IMR-90 (cell line): ENCODE measurements at places on chromosomes 7 and 10. TPM values are rescaled to one million over a fixed set of nuclear protein-coding genes. Genes with fewer than 3 reads are reported as not detected.

DNA sequence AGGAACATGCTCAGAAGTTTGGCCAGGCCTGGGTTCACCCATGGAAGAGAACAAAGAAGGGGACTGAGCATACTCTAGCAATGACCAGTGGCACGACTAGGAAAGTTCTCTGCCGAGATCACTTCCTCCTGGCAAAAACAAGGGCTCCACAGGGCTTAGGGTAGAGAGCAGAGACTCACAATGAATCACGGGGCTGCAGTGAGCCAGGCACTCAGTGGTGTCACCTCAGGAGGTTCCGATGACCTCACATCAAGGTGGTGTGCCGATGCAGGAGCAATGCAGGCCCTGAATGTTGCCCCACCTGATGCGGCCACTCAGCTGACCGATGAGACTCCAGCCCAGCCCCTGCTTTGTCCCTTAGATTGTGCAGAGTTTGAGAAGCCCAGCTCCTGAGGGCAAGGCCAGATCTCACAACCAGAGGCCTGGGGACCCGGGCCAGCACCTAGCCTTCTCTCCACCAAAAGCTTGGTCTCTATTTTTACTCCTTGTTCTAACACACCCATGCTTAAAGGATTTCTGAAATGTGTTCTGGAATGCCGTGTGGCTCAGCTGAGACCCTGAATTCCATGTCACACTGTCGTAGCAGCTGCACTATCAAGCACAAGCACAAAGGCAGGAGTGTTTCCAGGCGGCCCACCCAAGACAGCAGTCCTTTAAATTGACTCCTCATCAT, 60.9 kb downstream of the COBL start:
- no peak for DNase-seq

- peak; percentile 15 for DNase-seq
Observed at GRCh38 chr7:92228100-92228499, 17.6 kb downstream of the KRIT1 start.

DNA sequence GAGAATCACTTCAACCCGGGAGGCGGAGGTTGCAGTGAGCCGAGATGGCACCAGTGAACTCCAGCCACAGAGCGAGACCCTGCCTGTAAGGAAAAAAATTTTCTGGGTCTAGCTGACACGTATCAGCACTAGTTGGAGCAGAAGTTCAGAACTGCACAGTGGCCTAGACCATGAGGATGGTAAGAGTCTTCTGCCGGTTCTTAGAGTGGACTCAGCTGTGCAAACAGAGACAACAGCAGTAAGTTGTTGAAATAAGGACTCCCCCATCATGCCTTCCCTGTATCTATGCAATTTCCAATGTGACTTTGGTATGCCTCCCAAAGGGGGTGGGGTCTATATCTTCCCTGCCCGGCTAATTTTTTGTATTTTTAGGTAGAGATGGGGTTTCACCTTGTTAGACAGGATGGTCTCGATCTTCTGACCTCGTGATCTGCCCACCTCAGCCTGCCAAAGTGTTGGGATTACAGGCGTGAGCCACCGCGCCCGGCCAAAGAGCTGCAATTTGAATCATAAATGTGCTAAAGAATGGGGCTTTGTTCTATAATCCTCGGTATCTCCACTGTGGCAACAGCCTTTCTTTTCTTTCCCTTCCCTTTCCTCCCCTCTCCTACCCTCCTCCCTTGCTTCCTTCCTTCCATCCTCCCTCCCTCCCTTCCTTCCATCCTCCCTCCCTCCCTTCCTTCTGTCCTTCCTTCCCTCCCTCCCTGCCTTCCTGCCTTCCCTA, 14.5 kb upstream of the RNF216 start:
- no peak for DNase-seq

GRCh38 chr7:92815412-92815811, 21.0 kb downstream of the CDK6 start:
- no peak for DNase-seq

GRCh38 chr10:88457660-88458059, 125.5 kb downstream of the RNLS start:
- DNase-seq, result no peak

GRCh38 chr7:117217106-117218035, 105.5 kb downstream of the WNT2 start:
- DNase-seq, result peak; percentile 82

GRCh38 chr7:106424476-106425016, 139.8 kb upstream of the NAMPT start:
- DNase-seq, result no peak

GRCh38 chr7:76395965-76396726, 13.4 kb downstream of the SSC4D start:
- no peak for DNase-seq

DNA sequence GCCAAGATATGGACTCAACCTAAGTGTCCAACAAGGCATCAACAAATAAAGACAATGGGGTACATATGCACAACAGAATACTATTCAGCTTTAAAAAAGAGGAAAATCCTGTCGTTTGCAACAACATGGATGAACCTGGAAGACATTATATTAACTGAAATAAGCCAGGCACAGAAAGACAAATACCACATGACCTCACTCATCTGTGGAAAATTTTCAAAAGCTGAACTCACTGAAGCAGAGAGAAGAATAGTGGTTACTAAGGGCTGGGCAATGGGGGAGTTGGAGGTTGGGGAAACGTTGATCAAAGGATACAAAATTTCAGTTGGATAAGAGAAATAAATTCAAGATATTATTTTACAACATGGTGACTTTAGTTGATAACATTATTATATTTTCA, 221.4 kb upstream of the PITRM1 start:
- no peak for DNase-seq

GRCh38 chr7:55536619-55537457, 35.5 kb downstream of the VOPP1 start:
- no peak for DNase-seq

- DNase-seq, result no peak
Observed at GRCh38 chr7:100475549-100475948, 3.5 kb downstream of the TSC22D4 start.

DNA sequence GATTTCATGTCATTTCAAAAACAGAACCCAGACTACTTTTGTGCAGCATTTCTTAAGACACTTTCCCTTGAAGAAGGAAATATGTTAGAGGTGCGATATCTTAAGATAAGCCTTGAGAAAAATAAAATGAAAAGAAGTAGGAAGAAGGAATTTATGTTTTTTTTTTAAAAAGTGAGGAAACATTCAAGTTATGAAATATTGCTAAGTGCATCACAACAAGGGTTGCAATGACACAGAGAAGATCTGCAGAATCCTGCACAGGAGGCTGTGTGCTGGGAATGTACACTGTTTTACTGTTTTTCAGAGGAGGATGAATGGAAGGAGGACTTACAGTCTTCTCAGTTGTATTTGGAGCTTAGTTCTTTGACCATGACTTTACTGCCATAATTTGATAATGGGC, 79.8 kb upstream of the NME8 start:
- no peak for DNase-seq

- no peak for DNase-seq
Observed at GRCh38 chr7:80373429-80374032, 138.3 kb downstream of the GNAT3 start.

GRCh38 chr7:101916041-101916800, 98.8 kb downstream of the CUX1 start:
- no peak for DNase-seq

- DNase-seq, result no peak
Observed at GRCh38 chr7:111654343-111654742, 92.1 kb upstream of the IMMP2L start.

DNA sequence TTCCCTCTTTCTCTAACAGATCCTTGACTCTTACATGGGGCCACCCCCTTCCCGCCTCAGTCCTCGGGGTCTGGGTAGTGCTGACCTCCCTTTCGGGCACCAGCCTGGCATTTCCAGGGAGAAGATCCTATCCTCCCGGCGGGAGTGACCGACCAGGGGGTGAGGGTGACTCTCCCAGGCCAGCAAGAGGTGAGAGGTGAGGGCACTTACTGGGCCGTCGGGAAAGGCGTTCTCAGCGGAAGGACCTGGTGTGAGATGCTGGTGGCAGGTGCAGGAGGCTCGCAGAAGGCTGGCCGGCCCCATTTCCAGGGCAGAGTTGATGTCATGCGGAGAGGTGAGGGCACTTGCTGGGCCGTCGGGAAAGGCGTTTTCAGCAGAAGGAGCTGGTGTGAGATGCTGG, 4.2 kb upstream of the FOXL3 start:
- DNase-seq, result no peak

DNA sequence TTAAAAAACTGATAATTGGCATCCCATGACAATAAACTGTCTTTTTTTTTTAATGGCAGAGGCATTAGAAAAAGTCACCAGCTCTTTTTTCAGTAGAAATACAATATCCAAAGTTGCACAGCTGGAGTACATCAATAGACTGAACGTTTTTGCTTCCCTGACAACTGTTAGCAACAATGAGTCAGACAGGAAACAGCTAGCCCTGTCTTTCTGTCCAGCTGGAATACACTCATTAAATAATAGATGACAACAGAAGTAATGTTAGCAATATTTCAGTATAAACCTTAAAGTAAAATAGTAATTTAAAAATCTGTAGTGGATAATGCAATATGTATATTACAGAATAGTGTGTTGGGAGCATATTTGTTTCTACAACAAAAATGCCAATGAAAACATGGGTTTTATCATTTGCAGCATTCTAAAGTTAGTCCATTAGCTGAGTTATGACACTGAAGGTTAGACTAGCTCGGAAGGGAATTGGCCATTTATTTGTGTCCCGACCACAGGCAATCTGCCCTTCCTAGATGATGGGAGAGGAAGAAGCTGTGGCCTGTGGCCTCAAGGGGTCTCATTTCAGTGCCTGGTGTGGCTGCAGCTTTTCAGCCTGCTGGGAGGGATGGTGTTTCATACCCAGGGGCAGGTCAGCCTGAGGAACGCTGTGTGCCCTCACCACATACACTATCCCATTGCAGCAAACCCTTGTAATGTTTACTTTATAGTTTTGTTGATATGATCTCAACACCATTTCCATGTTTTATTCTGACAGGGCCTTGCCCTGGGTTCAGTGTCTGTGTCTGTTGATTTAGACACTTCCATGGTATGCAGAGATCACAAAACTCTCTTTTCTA, 173.3 kb downstream of the SLC16A9 start:
- peak; percentile 92 for DNase-seq

- DNase-seq, result no peak
Observed at GRCh38 chr10:110811791-110812581, 59.7 kb upstream of the PDCD4 start.

GRCh38 chr10:79943871-79944270, 5.0 kb downstream of the SFTPD start:
- no peak for DNase-seq

DNA sequence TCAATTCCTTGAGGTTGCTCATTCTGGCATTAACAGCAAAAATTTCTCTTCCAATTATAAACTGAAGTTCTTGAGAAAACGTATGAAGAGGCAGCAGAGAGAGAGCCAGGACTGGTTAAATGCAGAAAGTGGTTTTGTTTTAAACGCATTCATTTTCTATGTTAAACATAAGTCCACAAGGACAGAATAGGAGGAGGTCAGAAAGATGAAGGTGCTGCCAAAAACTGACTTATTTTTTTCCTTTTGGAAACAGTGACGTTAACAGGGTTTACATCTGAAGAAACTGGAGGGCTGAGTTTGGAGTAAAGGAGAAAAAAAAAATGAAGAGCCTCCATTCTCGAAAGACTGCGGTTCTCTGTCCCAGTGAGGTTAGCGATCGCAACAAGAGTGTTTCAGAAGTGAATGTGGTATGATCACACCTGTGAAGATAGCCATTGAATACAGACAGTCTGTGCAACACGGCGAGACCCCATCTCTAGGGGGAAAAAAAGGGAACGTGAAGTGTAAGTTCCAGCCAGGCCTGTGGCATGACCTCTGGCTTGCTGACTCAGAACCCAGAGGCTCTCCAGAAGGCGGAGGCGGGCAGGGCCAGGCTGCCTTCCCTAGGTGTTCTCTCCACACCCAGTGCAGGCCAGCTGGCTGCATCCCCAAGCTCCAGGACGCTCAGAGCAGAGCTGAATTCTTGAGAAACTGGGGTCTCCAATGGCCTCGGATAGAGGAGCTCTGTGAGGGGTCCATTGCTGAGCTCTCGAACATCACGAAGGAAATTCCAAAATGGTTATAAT, 84.0 kb downstream of the CHST15 start:
- no peak for DNase-seq

DNA sequence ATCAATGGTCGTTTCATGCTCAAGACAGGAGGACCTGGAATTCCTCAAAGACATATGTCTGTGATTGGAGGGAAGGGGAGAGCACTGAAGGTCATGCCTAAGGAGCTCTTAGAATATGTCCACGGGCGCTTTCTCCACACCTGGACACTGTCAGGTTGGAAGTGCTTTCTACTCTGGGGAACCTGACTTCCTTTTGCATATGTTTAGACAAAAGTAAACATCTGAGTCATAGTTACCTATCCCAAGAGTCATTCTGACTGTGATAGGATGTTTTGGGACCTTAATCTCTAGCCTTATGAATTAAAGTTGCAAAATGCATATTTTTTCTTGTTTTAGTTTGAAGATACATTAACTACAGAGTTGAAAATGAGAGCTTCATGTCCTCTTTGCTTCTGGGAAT, 251.7 kb downstream of the KLF6 start:
- no peak for DNase-seq

DNA sequence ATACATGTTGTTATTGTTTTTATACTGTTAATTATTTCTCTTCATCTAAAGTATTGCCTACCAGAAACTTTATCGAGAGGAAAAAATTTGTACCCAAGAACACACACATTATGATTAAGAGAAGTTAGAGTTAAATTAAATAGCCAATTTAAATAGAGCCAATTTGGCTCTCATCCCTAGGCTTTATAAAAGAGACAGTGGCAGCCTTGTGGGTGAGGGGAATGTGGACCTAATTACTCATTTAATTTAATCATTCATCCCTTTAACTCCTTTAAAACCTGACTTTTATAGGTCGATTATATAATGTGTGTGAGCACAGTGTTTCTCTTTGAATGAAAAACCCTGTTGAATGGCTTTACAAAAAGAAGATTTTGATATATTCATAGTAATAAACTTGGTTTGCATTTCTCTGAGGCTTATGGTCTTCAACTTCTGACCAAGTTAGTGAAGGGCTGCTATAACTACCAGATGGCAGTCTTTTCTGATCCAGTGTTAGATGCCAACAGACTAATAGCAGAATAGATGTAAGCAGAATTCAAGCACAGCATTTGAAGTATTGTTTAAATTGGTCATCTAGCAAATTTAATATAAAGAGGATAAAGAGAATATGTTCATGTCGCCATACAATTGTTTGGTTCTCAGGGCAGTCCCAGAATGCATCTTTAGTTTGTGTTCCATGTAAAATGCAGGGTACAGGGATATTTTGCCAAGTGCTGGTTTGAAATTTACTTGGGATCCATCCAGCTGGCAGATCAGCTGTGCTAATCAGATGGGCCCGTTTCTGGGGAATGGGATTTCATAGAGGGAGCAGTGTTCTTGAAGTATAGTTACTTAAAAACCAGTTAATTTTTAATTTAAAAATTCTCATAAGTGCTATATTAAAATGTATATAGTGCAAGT, 25.3 kb downstream of the ADD3 start:
- DNase-seq, result no peak

GRCh38 chr7:151276666-151277590, 28.4 kb upstream of the SMARCD3 start:
- peak; percentile 65 for DNase-seq

Gene AMZ1
- total RNA-seq, result 0.54 and 0.83 TPM in 2 replicates

Gene PSMC2
- total RNA-seq, result 311 and 353 TPM in 2 replicates

Gene XRCC2
- 3.6 and 5.6 TPM in 2 replicates for total RNA-seq

Gene ZNF722
- total RNA-seq, result not detected in 2 replicates

Gene SPAM1
- total RNA-seq, result not detected in 2 replicates

Gene KCND2
- under 0.01 TPM in 2 replicates for total RNA-seq

Gene LGI1
- total RNA-seq, result not detected in 2 replicates

Gene CARD11
- total RNA-seq, result 0.18 and 0.28 TPM in 2 replicates

Gene STARD3NL
- total RNA-seq, result 69.7 and 102 TPM in 2 replicates

Gene INMT
- total RNA-seq, result 1.7 and 2.2 TPM in 2 replicates

Gene PLAC9
- total RNA-seq, result 1.6 and 1.9 TPM in 2 replicates

Gene AEBP1
- total RNA-seq, result 1.1 and 1.4 TPM in 2 replicates

Gene VGF
- 0.18 and 0.28 TPM in 2 replicates for total RNA-seq

Gene ST8SIA6
- 0.18 and 0.56 TPM in 2 replicates for total RNA-seq
